ENCODE measurements at places on chromosomes 13 and 19. TPM values are rescaled to one million over a fixed set of nuclear protein-coding genes. Genes with fewer than 3 reads are reported as not detected.

The IL12RB1 gene
- total RNA-seq = not detected

The SIGLEC5 gene
- total RNA-seq = not detected

The CARM1 gene
- 103 TPM for total RNA-seq

The ZSCAN4 gene
- not detected for total RNA-seq

The HSPBP1 gene
- 63.0 TPM for total RNA-seq

The CLIP3 gene
- 1.5 TPM for total RNA-seq

The KCNC3 gene
- total RNA-seq = 6.9 TPM

The ZNF708 gene
- total RNA-seq = 5.3 TPM

The ZFR2 gene
- 0.34 TPM for total RNA-seq

The LHFPL6 gene
- 0.22 TPM for total RNA-seq

The CYP4F11 gene
- 17.9 TPM for total RNA-seq

The C19orf67 gene
- not detected for total RNA-seq

The MRPS31 gene
- 22.8 TPM for total RNA-seq

The PEG3 gene
- 0.34 TPM for total RNA-seq

The ZNF575 gene
- 1.9 TPM for total RNA-seq

The VSTM2B gene
- total RNA-seq = not detected

The MCF2L gene
- total RNA-seq = 19.3 TPM

The B3GLCT gene
- 3.9 TPM for total RNA-seq

The CXCL17 gene
- total RNA-seq = 0.32 TPM

The CNMD gene
- not detected for total RNA-seq

The DAPK3 gene
- 54.8 TPM for total RNA-seq

The C3 gene
- 7.0 TPM for total RNA-seq

Data from HCT116 (cell line).